Stimulated activated CD8-positive, alpha-beta memory T cell treated with anti-CD3 and anti-CD28 coated beads, Interleukin-7, amount 100 ng/mL, for 48 hours (primary cell): ENCODE measurements at places on chromosomes 2 and 18.

GRCh38 chr2:212919238-212919637 lies 232.2 kb downstream of the IKZF2 start:
- DNase-seq, result no peak

GRCh38 chr2:164606557-164606956 lies 14.7 kb downstream of the GRB14 start:
- DNase-seq, result no peak

DNA sequence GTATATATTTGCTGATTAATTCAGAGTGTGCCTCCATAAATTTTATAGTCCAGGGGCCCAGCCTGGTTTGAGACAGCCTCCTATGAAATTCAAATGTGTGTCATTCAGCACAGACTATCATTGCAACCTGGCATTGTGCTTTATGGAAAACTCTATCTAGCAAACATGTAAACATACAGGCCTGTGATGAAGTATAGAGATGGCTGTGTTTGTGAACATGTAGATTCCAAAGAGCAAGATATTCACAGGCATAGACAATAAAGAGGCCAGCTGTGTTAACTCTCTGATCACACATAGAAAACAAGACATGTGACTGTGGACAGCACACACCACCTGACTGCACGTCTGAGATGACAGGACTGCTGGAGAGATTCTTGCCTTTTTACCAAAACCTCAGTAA lies 297.9 kb downstream of the EN1 start:
- no peak for DNase-seq

GRCh38 chr2:119435081-119435952 lies 3.7 kb downstream of the TMEM37 start:
- no peak for DNase-seq

- DNase-seq, result no peak
Observed at GRCh38 chr2:86671337-86671981, 47.8 kb upstream of the RNF103 start.

GRCh38 chr18:60196836-60197606 lies 175.6 kb downstream of the MC4R start:
- no peak for DNase-seq

- no peak for DNase-seq
Observed at GRCh38 chr2:113084249-113085000, 16.7 kb downstream of the IL1F10 start.

DNA sequence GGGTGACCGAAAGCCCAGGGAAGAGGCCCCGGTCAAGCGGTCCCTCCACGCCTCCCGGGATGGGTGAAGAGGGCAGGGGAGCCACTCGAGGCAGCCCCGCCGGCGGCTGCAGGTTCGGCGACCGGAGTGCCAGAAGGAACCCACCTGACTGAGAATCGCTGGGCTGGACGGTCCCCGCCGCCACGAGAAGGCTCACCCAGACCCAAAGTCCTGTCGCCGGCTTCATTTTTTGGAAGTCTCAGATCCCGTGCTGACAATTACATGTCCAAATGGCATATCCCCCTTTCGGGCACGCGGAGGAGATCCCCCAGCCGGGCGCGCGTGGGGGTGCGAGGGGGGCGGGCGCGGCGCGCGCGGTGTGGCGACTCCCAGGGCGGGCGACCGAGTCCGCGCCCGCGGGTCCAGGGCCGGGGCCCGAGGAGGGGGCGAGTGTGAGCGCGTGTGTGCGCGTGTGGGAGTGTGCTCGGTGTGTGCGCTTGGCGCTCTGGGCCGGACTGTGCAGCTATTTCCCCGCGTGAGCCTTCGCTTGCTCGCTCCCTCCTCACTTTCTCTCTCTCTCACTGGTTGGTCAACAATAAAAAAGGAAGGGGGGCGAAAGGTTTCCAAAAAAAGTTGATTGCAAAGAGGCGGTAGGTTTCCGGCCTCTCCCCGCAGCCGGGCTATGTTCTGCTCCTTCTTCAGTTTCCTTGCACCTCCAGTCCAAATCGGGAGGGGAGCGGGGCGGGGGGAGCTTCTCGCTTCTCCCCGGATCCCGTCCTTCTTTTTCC lies at the start of gene ERBB4:
Gene ERBB4 (minus strand): TSS at position 498 of the 767 bp plus-strand sequence. CDS start 272 bp downstream, at position 226.
- DNase-seq, result no peak

- DNase-seq, result no peak
Observed at GRCh38 chr2:111032721-111033429, 87.8 kb upstream of the BCL2L11 start.

- no peak for DNase-seq
Observed at GRCh38 chr18:9097349-9097748, 5.2 kb upstream of the NDUFV2 start.

DNA sequence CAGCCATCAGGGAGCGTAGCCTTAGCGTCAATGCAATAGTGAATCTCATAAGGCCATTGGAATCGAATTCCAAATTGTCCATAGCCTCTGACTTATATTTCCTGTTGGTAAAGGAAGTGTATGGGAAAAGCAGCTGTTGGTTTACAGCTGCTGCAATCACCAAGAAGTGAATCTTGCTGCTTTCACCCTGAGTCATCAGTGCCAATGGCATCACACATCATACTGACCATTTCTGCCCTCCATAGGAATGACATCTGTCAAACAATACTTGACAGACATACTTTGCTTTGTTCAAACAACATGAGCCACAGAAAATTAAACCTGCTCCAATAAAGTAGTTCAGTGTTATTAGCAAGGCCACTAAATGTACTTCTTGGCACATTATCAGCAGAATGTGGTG lies 111.2 kb upstream of the KLHL29 start:
- DNase-seq, result no peak

- no peak for DNase-seq
Observed at GRCh38 chr2:147925886-147926285, 81.1 kb downstream of the ACVR2A start.

GRCh38 chr2:85167479-85167878 lies 34.3 kb downstream of the TCF7L1 start:
- DNase-seq, result no peak

GRCh38 chr18:28331551-28331950 lies 154.6 kb upstream of the CDH2 start:
- no peak for DNase-seq

- no peak for DNase-seq
Observed at GRCh38 chr2:23036629-23037028, 348.4 kb upstream of the KLHL29 start.

DNA sequence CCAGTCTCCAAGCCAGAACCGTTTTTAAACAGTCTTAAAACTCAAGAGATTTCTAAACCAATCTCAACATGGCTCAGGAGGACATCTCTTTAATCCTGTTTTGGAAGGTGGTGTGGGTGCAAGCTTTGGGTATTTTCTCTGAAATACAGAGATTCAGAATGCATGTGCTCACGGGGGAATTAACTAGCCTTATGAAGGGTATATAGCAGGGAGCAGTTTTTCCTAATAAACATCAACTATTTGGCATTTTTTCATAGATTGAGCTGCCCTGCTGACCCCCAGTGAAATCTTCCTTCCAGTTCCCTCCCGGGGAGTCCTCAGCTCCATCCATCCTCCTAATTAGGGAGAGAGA lies 122.6 kb downstream of the SMAD7 start:
- no peak for DNase-seq

DNA sequence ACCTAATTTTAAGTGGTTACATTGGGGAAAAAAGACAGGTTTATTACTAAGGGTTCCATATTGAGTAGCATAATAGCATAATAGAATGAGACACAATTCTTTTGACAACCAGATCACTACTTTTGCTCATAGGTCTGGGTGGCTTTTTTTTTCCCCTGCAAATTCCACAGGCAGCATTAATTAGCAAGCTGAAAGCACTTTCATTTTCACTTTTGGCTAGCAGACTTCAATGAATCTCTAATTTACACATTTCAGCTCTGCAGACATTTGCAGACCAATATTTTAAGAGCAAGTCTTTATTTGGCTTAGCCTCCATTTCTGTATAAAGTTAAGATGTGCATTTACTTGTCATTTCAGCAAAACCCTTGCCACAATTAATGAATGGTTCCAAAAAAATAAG lies 185.5 kb downstream of the NOL4 start:
- no peak for DNase-seq

- no peak for DNase-seq
Observed at GRCh38 chr2:104768694-104769093, 85.2 kb upstream of the POU3F3 start.

- DNase-seq, result no peak
Observed at GRCh38 chr2:227324642-227324994, 433 bp upstream of the MFF start.

GRCh38 chr2:222732489-222733178 lies 61.2 kb downstream of the MOGAT1 start:
- no peak for DNase-seq

DNA sequence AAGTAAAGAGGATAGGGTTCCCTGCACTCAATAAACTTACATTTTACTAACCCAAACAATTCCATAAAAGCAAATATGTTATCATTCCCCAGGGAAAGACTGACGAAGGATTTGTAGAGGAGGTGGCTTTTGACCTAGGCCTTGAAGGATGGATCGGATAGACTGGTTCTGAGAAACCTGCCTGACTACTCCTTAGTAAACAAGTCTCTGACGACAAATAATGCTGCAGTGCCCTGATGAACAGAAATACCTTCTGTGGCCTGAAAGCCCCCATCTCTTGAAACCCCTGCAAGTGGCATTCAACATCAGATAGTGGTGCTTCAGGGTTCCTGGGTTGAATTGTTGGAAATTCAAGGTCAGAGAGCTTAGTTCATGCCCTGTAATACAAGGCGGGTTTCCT lies 19.2 kb downstream of the PRKCE start:
- DNase-seq, result no peak

GRCh38 chr18:7748251-7749007 lies 181.3 kb downstream of the PTPRM start:
- DNase-seq, result no peak

DNA sequence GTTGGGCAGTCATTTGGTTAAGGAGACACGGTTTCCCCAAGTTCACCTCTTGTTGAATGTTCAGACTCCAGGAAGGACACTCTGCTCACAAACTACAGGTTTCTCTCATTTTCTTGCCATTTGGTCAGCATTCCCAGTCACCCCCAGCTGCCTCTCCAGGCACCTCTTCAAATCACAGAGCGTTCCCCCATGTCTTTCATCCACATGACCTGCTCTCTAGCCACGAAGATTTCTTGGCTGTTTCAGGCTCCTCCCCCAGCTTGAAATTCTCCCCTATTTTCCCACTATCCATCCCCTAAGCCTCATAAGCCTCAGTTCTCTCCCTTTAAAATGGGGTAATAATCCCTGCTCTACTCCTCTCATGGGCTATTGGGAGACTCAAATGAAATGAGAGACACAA lies 89.1 kb upstream of the RTN4 start:
- no peak for DNase-seq

DNA sequence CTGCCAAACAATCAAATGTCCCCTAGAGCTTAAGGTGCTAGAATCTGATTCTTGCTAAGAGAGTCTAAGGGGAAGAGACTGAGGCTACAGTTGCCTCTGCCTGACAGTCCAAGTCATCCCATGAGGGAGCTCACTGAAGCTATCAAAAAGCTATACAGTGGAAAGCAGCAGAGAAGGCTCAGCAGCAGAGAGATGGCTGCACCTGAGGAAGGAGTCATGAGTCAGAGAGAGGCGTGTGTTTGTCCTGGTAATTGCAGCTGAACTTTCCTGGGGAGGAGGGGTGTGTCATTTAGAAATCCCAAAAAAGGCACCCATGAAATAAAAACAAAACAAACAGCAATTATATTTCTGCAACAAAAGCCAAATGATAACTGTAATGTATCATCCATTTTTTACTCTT lies 305.2 kb upstream of the UBE2E3 start:
- no peak for DNase-seq

DNA sequence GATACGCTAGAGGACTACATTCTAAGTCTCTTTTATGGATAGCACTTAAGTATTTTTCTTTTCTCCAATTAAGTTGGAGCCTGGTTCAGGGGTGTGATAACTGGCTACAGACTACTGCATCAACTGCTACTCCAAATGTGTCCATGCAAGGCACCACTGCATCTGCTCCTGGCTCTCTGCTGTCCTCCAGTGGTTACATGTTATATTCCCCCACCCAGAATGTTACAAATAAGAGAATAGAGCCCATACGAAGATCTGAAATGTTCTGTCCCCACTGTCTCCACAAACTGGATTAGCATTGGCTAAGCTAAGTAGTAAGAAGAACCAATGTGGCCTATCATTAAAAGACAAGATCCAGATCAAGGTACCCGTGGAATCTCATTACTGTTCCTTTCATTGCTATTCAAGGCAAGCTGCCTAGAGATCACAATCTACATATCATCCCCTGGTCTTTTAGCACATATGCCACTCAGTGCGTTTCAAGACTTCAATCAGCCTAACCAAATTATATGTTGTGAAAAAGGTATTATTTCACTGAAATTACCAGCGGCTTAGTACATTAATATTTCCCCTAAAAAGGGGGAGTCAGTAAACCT lies 308.3 kb upstream of the SLC8A1 start:
- no peak for DNase-seq

DNA sequence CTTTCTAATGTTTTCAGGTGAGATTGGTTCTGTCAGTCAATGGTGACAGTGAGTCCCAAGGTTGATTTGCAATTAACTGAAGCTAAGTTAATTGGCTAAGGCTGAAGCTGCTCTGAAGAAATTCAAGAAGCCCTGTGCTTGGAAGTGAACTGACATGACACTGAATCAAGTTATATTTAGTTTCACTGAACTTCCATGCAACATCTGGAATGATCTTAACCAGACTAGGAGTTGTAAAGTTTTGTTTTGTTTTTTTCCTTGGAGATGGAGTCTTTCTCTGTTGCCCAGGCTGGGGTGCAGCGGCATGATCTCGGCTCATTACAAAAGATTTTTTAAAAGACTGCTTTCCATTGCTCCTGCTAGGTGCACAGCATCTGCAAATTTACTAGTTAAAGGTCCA lies 11.4 kb downstream of the SERPINB5 start:
- DNase-seq, result no peak
